HFFc6 (cell line): ENCODE measurements at places on chromosomes 3 and 15.

DNA sequence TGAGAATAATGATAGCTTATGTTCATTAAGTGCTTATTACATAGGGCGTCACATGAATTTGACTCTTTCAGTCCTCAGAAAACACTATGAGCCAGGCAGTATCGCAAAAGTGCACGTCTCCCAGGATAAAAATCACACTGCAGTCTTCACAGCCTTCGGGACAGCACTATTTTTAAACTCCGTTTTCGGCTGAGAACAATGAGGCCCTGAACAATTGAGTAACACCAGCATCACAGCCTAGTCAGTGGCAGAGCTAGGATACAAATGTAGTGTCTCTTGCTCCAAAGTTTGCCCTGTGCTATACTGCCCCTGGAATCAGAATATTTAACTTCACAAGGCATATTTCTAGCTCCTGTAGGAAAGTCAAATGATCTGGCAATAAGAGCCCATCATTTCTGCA is 852.1 kb upstream of the SEMA6D start:
- DNase-seq, result no peak

DNA sequence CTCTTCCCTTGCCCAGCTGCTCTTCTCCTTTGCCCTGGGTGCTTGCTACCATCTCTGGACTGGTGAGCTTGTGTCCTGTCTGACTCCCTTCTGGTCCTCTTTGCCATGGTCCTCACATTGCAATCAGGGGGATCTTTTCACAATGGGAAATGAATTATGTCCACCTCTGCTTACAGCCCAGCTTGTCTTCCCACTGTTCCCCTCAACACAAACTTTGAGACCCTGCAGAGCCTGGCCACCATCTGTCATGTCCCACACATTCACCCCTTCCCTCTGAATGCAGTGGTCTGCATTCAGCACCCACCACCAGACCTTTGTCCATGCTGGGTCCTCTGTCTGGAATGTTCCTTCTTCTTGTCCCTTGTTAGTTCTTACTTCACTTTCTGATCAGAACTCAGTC is 100.5 kb downstream of the ABHD5 start:
- no peak for DNase-seq

DNA sequence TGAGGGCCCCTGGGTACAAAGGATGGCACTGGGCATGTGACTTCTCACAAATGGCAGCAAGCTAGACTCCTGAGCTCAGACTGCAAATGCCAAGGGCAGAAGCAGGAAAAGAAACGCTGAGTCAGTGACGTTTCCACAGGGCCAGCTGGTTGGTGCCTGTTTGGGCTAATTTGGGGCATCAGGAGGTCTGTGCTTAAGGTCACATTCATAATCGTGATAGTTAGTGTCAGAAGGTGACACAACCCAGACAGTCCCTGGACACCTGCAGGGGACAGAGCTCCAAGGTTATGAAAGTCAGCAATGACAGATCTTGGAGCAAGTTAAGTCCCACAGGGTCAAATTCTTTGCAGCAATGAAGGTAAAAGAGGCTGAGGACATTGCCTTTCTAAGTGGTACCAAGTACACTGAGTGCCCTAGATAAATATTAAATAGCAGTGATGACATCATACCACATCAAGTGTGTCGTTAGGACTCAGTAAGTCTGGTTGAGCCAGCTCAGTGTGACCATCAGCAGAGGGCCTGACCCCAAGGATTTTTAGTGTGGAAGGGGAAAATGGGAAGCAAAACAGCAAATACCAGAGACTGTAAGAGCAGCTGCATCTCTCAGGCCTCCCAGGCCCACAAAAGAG is 556.9 kb upstream of the CFAP20DC start:
- no peak for DNase-seq

DNA sequence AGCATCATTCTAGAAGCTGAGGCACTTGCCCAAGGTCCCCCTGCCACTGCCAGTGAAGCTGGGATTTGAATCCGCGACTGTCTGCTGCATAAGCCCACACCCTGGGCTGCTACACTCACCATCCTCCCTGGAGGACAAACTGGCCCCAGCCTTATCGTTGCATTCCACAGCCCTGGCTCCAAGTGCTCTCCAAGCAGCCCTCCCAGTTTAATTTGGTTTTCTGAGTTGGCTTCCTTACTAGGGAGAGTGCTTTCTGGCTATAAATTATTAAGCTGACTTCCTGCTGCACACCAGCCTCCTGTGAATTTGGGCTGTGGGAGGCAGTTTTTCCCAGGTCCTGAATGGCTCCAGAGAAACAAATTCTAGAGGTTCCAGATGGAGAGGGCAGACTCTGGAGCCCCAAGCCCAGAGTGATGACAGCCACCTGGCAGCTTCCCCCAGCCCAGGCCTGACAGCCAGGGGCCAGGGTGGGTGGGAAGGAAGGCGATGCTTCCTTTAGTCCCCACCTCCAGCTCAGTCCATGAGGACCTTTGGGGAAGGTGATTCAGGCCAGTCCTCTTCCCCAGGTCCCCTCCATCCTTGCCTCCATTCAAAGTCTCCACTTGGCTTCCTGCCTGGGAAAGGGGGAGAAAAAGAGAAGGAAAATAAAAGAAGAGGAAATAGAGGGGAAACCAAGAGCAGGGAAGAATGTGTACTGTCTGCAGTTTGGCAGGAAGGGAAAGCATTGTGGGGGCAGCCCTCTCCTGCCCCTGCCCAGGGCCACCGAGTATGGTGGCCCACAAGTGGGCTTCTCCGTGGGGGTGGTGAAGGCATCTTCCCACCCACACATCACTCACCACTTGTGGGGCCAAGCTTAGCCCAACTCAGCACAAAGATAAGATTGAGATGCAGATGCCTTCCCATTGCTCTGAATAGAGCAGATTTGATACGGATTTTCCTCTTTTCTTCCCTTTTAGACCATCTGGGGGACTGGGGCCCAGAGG is 69.6 kb downstream of the SEMA5B start:
- no peak for DNase-seq

- DNase-seq, result no peak
These were observed 15.6 kb downstream of the TEX264 start for GRCh38 chr3:51686512-51687215.

DNA sequence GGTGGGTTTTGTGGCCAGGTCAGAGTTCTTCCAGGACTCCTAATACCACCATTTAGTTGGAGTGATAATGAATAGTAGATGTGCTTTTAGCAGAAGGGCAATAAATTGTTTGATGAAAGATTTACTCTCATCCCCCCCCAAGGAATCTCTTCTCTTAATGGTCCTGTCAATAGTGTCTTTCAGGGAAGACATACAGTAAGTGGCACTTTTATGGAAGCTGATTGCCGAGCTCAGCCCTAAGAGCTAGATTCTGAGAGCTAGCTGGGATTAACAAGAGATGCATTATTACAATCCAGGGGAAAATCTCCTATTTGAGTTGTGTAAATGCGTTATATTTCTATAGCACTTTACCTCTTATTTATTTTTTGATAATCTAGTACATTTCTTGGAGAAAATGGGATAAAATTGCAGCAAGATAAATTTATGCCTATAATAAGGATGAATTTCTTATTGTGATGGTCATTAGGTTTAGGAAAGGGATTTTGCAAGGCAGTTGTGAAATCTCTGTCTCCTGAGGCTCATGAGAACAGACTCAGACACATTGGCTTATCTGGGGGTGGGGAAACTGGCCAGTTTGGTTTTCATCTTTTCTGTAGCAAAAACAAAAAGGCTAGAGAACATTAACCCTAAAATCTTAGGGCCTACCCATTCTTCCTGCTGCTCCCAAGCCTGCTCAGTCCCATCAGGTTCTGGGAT is 41.6 kb upstream of the CLSTN2 start:
- no peak for DNase-seq

GRCh38 chr15:51675234-51675633 is 6.1 kb upstream of the SCG3 start:
- DNase-seq, result no peak

DNA sequence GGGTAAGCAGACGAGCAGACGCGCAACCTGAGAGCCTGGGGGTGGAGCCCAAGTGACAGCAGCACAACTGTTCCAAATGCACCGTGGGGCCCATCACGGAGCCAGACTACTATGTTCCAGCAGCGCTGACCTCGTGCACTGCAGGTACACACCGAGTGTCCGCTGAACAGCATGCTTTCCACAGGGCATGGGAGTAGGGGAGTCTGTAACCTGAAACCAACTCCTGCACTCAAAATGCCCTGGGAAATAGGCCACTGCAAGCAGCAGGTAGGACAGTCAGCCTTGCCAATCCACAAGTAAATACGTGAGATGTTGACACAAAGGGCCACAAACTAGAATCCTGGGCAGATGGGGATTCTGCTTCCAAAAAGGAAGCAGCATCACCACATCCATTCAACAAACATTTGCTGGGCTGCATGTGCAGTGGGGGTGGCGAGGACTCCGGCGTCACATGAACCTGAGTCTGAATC is 73.9 kb downstream of the TBC1D2B start:
- no peak for DNase-seq

- DNase-seq, result no peak
These were observed 718.2 kb upstream of the GRM7 start for GRCh38 chr3:6142707-6143106.

DNA sequence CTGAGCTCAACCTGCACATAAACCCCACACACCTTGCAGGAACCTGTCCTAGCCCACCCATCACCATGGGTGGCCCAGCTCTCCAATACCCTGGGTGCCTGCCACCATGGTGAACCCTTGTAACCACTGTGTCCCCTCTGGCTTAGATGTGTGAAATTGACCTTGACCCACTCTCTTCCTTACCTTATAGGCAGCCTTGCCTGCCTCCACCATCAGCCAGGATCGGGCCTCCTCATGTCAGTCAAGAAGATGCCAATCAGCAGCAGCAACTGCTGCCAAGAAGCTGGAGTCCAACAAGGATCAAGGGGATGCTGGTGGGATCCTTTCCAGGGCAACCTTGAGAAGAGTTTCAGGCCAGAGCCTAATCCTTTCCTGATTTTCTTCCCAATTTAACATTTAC is 8.8 kb upstream of the CYP11A1 start:
- DNase-seq, result no peak

GRCh38 chr3:185764980-185765370 is 59.9 kb downstream of the IGF2BP2 start:
- no peak for DNase-seq

DNA sequence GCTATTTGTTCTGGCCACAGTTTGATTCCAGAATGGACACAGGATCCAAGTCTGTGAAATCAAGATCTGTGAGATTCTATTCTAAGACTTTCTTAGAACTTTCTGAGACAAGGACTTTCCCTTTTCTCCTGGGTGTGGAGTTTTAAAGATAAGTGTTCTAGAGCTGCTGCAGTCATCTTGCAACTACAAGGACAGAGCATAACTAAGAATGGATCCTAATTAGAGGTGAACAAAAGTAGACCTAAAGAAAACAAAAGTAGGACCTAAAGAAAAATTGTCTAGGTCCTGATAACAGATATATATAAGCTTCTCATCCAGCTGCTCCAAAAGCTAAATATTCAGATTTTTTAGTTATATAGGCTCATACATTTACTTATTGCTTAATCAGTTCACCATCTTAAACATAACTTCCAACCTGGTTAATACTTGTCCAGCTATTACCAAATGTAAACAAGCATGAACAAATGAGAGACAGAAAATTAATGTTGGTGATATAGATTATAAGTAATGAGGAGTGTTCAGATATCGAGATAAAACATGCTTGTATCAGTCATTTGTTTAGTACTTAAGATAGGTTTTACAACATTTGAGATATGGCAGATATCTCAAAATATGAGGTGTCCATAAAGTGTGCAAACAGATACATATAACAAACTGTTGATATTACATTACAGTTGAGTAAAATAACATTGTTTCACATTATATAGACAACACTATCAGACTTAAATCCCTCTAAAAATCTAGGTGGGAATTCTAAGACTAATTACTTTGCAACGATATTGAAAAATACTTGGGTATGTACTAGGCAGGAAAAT is 75.1 kb downstream of the CD200 start:
- no peak for DNase-seq

DNA sequence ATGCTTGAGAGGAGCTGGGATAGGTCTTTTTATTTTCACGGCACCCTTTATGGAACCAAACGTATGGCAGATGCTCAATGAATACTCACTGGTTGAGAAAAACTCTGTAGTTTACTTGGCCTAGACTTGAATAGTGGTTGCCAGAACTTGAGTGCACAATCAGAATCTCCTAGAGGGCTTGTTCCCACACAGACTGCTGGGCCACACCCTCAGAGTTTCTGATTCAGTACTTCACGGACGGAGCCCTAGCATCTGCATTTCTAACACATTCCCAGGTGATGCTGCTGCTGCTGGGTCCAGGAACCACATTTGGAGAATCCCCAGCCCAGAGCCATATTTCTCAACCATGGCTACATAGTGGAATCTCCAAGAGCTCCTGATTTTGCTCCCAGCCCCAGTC is 24.6 kb downstream of the CA12 start:
- DNase-seq, result no peak

DNA sequence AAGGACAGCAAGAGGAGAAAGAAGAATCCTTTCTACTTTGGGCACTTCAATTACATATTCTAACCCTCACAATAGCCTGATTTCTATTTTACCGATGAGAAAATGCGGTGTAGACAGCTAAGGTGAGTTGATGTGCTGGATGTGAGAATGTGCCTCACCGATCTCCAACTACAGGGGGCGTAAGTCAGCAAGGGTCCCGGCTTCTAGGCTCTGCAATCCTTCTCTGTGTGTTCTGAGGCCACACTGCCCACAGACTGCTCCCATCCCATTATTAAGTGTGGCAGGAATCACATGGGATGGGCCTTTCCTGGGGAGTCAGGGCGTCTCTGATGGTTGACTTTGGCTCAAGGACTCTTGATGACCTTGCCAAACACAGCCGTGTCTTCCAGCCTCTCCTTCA is 23.6 kb upstream of the RPL35A start:
- no peak for DNase-seq

DNA sequence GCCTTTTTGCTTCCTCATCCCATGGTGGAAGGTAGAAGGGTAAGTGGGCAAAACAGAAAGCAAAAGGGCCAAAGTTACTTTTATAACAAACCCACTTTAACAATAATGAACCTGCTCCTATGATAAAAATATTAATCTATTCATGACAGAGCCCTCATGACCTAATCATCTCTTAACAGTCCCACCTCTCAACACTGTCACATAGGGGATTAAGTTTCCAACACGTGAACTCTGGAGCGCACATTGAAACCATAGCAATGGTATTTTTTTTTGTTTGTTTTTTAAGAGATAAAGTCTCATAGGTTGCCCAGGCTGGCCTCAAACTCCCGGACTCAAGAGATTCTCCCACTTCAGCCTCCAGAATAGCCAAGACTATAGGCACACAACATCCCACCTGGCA is 30.7 kb downstream of the KATNBL1 start:
- DNase-seq, result no peak

DNA sequence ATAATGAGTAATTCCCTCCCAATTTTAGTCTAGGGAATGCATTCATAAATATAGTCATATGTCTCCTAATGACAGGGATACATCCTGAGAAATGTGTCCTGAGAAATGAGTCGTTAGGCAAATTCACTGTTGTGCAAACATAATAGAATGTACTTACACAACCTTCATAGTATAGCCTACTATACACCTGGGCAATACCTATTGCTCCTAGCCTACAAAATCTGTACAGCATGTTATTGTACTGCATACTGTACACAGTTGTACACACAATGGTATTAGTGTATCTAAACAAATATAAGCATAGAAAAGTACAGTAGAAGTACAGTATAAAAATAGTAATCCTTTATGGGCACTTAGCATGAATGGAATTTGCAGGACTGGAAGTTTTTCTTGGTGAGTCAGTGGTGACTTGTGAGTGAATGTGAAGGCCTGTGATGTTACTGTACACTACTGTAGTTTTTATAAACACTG is 6.6 kb downstream of the DTWD1 start:
- peak; percentile 93 for DNase-seq
